Stimulated activated CD4-positive, alpha-beta T cell treated with anti-CD3 and anti-CD28 coated beads, Interleukin-2, amount 100 ng/mL, for 24 hours (primary cell): ENCODE measurements at places on chromosomes 6 and 20.

GRCh38 chr6:117496383-117496990 is 14.0 kb downstream of the DCBLD1 start:
- DNase-seq, result no peak

DNA sequence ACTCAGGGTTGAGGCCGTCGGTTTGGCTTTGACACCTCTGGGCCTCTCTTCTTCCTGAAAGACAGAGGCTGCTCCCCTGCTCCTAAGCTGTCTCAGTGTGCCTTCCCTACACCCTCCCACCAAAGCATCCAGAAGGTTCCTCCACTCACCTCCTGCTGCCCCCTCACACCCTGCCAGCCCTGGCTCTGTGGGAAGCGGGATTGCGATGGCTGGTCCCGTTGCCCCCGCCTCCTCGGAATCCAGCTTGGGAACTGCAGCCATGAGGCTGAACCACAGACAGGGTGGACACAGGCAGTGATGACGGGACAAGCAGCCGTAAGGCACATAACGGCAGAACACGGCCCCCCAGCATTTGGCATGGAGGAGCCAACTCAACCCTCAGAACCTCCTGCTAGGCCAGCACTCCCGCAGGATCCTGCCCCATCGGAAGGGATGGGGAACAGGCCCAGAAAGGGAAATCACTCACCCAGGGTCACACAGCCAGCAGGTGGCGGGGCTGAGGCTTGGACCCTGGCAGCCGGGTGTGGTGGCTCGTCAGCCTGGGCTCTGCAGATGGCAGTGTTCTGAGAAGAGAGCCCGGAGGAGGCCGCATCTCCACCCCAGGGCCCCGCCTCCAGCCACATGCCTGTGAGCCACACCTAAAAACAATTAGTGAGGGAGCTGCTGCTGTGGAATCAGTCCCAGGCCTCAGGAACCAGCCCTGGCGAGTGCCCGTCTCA is 139.6 kb downstream of the PHACTR3 start:
- DNase-seq, result no peak

DNA sequence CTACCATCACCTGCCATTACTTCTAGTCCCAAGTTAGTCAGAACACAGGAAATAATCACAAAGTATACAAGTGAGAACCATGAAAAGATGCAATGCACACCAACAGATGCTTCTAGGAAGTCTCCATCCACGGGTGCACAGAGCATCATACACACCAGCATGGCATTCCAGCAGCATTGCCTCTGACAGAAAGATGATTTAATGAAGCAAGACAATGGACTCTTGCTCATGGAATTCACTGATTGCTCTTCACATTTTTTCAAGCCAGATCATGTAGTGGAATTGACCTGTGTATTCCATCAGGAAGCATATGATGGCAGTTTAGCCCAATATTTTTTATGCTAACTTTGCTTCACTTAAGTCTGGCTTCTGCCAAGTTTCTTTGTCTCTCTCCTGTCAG is 406.3 kb upstream of the RGS17 start:
- DNase-seq, result no peak

GRCh38 chr6:39698789-39699188 is 26.4 kb downstream of the KIF6 start:
- no peak for DNase-seq

DNA sequence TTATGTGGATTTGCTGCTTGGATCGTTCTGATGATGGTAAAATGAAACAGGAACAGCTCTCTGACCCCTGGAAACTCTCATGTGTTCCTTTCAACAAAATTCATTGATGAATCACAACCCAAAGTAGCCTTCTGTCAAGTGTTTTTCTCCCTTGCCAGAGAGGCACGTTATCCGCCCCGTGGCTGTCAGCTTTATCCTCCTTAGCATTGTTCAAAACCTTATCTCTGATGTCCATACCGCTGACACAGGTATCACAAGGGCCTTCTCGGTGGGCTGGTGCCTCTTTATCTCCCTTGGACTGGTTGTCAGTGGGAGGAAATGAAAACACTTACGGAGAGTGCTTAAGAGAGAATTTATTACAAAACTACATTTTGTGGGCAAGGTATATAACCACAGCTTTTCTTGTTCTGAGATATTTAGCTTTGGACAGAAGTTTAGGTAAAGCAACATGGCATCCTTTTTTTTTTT is 84.9 kb downstream of the TIAM2 start:
- no peak for DNase-seq

DNA sequence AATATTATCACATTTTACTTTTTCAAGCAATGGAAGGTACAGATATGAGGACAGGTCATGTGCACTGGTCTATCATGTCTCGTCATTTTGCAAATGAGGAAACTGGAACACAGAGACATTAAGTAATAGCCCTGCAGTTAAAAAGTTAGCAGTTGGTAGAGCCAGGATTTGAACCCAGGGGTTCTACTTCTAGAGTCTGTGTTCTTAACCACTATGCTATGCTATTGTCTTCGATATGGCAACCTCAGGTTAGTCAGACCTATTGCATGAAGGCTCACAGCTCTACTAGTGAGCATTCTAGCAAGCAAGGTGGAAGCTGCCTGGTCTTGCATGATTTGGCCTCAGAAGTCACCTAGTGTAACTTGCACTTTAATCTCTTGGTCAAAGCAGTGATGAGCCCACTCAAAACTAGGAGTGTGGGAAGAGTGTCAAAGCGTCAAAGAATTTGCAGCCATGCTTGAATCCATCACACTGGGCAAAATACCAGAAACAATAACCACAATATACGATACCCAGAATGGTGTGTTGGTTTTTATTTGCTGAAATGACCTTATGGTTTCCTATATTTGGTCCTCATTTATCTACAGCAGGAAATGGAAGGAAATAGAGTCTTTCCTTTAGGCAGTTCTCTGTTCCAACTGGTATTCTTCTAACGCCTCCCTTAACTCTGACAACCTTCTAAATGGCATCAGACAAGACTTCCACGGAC is 20.4 kb upstream of the BMP2 start:
- no peak for DNase-seq

- DNase-seq, result no peak
These were observed 52.2 kb downstream of the LYRM4 start for GRCh38 chr6:5208471-5208971.

DNA sequence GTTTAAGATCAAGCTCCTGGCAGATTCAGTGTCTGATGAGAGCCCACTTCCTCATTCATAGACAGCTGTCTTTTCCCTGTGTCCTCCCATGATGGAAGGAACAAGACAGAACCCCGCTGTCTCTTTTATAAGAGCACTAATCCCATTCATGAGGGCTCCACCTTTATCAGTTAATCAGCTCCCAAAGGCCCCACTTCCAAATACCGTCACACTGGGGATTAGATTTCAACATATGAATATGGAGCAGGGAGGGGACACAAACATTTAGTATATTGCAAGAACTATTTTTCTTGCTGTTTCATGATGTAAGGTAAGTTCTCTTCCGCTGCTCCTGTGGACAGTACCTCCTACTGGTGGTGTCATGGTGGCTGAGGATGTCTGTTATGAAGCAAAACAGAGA is 158.3 kb upstream of the IRAK1BP1 start:
- DNase-seq, result no peak

DNA sequence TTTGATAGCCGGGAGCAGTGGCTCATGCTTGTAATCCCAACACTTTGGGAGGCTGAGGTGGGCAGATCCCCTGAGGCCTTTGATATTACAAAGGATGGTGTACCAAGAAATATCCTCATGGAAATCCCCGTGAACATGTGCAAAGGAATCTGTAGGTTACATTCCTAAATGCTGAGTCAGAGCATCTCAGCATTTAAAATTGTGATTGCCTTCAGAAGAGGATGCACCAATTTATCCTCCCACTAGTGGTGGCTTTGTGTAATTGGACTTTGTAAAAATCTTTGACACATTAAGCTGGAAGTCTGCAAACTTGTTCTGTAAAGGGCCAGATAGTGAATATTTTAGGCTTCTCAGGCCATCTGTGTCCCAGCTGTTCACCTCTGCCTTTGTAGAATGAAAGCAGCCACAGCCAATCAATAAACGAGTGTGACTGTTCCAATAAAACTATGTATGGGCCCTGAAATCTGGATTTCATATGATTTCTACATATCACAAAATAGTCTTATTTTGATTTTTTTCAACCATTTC is 11.8 kb downstream of the TMEM14B start:
- no peak for DNase-seq

DNA sequence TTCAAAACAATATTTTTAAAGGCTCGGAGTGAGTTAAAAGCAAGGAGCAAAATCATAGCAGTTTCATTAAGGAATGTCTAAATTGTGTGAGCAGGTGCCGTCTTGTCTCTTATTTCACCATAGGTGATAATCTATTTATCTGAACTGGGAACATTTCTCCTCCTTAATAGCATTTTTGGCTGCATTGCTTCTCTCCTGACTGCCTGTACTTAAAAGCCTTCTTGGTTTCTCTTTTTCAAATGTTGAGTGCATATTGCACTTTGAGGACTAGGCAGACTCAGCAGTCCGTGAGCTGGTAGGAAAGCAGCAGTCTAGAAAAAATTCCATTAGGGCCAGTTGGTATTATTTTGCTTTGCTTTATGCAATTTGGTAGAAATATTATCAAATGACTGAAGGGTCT is 645.9 kb downstream of the GRIK2 start:
- no peak for DNase-seq

GRCh38 chr6:95518630-95519227 is 58.6 kb upstream of the MANEA start:
- no peak for DNase-seq

GRCh38 chr6:37109714-37110499 is 60.0 kb upstream of the PIM1 start:
- no peak for DNase-seq

DNA sequence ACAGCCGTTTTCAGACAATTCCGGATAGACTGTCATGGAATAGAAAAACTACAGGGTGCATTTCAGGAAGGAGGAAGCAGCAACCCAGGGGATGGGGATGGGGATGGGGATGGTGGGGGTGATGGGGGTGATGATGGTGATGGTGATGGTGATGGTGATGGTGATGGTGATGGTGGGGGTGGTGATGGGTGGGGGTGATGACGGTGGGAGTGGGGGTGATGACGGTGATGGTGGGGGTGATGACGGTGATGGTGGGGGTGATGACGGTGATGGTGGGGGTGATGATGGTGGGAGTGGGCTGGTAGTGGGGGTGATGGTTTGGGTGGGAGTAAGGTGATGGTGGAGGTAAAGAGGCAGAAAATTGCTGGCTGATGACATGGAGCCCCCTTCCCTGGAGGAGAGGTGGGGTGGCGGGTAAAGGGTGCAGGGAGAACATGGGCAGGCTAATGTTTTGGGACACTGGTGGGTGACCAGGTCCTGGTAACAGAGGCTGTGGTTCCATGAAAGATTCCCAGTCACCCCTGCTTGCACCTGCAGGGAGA is 17.5 kb downstream of the LAMA5 start:
- DNase-seq, result no peak

GRCh38 chr20:38873050-38873581 is 53.1 kb upstream of the FAM83D start:
- peak; percentile 88 for DNase-seq
